ENCODE measurements at places on chromosomes 2 and 18. TPM values are rescaled to one million over a fixed set of nuclear protein-coding genes. Genes with fewer than 3 reads are reported as not detected.

DNA sequence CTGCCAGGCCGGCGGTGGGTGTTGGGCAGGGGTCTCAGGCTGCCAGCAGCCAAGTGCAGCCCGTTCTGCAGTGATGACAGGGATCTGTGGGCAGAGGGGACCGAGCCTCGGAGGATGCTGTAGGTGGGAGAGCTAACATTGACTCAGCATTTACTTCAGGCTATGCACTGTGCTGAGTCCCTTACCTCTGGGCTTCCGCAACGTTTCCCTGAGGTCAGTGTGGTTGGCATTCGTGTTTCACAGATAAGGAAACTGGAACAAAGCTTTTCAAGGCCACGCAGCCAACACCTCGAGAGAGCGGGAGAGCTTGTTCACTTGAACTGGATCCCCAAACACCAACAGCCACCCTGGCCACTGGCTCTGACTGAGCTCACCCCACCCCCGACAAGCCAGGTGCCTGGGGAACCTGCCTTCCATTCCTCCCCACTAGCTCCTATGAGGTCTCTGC lies 839 bp upstream of the GPR148 start:
- H3K27me3 ChIP-seq: peaks cover 10% of the 10 kb centered on the region
- H3K4me1 ChIP-seq: peaks cover 15% of the 10 kb centered on the region
- DNase-seq: no peak
- H3K36me3 ChIP-seq: no peaks in the 10 kb centered on the region
- H3K27ac ChIP-seq: no peak overlapping the region

Gene ANKZF1
- polyA plus RNA-seq: 26.7 TPM

Gene ASPRV1
- polyA plus RNA-seq: 0.12 TPM

GRCh38 chr2:163675388-163675787 lies 60.4 kb downstream of the FIGN start:
- no peak for DNase-seq
- no peaks in the 10 kb centered on the region for H3K27me3 ChIP-seq
- no peaks in the 10 kb centered on the region for H3K4me1 ChIP-seq
- no peak overlapping the region for H3K27ac ChIP-seq
- H3K4me3 ChIP-seq: no peak overlapping the region

DNA sequence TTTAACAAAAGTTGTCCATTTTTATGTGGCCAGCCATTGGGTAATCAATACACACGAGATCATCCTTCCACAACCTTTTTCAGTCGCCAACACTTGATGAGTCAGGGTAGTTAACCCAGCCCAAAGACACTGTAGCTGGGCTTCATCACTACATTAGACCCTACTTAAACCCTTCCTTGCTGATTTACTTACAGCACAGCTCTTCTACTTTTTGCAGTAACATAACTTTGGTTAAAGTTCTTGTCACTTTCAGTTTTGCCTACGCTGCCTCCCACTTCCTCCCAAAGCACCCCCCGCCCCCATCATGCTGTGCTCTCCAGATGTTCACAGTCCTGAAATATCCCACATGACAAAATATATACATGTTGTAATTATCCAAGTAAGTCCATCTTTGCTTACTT lies 103.6 kb downstream of the CDK15 start:
- H3K4me3 ChIP-seq: peak overlapping the region; percentile 0
- peaks cover 27% of the 10 kb centered on the region for H3K27me3 ChIP-seq
- no peak overlapping the region for H3K27ac ChIP-seq
- no peaks in the 10 kb centered on the region for H3K36me3 ChIP-seq

Gene ARHGEF33
- 0.30 TPM for polyA plus RNA-seq

GRCh38 chr2:181465676-181466375 lies 8.6 kb downstream of the ITGA4 start:
- H3K27me3 ChIP-seq: no peaks in the 10 kb centered on the region
- H3K4me1 ChIP-seq: peaks cover 52% of the 10 kb centered on the region
- H3K36me3 ChIP-seq: peaks cover 20% of the 10 kb centered on the region

Gene ADRA2B
- 0.15 TPM for polyA plus RNA-seq

Gene CPO
- not detected for polyA plus RNA-seq

DNA sequence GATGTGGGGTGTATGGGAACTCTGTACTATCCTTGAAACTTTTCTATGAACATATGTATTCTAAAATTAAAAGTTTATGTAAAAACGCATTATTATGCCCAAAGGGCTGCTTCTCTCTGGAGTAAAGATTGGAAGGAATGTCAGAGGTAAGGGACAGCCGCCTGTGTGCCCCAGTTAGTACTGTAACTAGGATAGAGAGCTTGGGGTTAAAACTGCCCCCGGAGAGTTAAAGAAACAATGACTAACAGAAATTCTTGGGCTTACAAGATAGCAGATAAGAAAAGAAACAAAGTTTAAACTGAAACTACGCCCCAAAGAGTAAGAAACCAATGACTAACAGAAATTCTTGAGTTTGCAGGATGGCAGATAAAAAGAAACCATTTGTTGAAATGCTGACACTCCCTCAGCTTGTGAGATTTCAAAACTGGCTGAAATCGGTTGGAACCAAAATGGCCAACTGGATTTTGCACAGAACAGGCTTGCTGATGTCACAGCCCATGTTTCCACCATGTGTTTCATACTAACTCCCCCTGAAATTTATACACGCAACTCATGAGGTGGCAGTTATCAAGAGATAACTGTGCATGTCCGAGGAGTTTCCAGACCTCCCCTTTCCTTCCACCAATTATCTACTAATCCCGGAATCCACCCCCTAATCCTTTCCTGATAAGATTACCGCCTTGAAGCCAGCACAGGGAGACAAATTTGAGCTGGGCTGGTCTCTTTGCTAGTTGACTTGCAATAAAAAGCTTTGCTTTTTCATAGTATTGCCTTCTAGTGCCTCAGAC lies 8.7 kb upstream of the TXNDC2 start:
- H3K36me3 ChIP-seq: no peaks in the 10 kb centered on the region
- H3K4me1 ChIP-seq: no peaks in the 10 kb centered on the region
- no peak overlapping the region for H3K4me3 ChIP-seq
- peaks cover 9% of the 10 kb centered on the region for H3K27me3 ChIP-seq
- DNase-seq: no peak

DNA sequence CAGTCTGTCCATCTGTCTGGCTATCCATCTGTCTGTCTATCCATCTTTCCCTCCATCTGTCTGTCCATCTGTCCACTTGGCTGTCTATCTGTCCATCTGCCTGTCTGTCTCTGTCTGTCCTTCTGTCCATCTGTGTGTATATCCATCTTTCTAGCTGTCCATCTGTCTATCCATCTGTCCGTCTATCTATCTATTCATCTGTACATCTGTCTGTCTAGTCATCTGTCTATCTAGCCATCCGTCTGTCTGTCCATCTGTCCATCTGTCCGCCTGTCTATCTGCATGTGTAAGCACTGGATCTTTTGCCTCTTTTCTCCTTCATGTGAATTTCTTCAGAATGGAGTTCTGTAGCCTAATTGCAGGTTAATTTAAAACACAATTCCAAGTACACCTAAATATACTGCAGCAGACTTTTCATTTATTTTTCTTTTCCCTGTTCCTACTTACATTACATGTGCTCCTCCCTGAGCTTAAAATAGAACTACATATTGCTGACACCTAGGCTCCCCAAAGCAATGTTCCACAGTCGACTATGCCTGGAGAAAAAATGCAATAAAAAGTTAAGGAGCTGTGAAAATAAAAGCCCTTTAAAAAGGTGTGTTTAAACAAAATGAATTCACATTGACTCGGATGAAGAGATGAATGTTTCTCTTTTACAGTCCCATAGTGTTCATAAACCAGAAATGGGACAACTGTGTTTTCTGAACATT lies 37.4 kb upstream of the TXNDC2 start:
- peaks cover 5% of the 10 kb centered on the region for H3K4me1 ChIP-seq
- H3K27ac ChIP-seq: no peak overlapping the region
- H3K4me3 ChIP-seq: no peak overlapping the region
- DNase-seq: no peak
- peaks cover 16% of the 10 kb centered on the region for H3K36me3 ChIP-seq
- H3K27me3 ChIP-seq: peaks cover 27% of the 10 kb centered on the region

DNA sequence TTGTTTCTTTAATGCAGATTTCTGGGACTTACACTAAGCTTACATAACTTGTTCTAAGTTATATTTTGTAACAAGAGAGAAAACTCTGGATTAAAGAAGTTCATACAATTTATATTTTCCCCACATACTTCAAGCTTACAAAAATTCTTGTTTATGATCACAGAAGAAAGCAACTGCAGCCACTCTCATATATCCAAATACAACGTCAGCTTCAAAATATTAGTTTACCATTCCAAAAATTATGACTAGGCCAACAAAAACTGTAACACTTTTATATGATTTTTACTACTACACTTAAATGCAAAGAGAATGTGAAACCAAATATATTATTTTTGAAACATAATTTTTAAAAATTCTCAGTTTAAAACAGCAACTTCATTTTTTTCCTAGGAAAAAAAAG lies 30.9 kb downstream of the LPIN2 start:
- no peaks in the 10 kb centered on the region for H3K36me3 ChIP-seq
- H3K27ac ChIP-seq: peak overlapping the region; percentile 97
- peak overlapping the region; percentile 79 for H3K4me3 ChIP-seq
- no peaks in the 10 kb centered on the region for H3K27me3 ChIP-seq
- DNase-seq: no peak

Gene LRRTM1
- polyA plus RNA-seq: not detected

Gene LBX2
- not detected for polyA plus RNA-seq

Gene RASGRP3
- 71.2 TPM for polyA plus RNA-seq

DNA sequence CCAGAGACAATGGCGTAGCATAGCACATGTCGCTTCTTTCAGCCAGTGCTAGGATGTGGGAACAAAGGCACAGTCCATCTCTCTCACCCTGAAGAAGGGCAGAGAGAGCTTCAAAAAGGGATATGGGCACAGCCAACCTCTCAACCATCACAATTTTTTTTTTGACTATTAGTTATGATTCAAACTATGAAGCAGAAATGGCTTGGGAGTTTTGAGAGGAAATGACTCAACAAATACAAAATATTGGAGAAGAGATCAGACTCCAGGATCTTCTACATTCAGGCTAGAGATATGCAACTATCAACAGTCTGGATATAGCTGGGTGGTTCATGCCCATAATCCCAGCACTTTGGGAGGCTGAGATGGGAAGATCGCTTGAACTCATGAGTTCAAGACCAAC lies 109.1 kb downstream of the MCFD2 start:
- H3K36me3 ChIP-seq: peaks cover 25% of the 10 kb centered on the region
- no peak overlapping the region for H3K27ac ChIP-seq
- no peak overlapping the region for H3K4me3 ChIP-seq
- peaks cover 16% of the 10 kb centered on the region for H3K27me3 ChIP-seq
- H3K4me1 ChIP-seq: peaks cover 2% of the 10 kb centered on the region
- no peak for DNase-seq

Data from naive B cell (primary cell).